ENCODE measurements at places on chromosomes 3 and 15.

GRCh38 chr3:30332196-30333021 is 274.0 kb upstream of the TGFBR2 start:
- DNase-seq = no peak

DNA sequence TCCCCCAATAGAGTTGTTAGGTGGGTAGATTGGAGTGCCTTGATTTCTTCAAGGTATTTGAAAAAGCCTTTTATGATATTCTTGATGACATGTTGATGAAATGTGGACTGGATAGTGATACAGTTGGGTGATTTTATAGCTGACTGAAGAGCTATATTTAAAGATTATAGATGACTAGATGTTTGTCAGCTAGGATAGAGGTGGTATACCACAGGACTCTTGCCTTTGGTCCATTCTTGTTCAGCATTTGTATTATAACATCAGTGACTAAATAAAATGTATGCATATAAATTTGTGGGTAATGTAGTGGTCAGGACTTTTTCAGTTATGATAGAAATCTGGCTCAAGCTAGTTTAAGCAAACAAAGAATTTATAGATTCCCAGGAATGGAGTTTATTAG is 143.9 kb downstream of the ZNF609 start:
- no peak for DNase-seq

- no peak for DNase-seq
These were observed 25.5 kb downstream of the RTP1 start for GRCh38 chr3:187222801-187223200.

- no peak for DNase-seq
These were observed 53.4 kb upstream of the CD200R1L start for GRCh38 chr3:112900113-112900512.

DNA sequence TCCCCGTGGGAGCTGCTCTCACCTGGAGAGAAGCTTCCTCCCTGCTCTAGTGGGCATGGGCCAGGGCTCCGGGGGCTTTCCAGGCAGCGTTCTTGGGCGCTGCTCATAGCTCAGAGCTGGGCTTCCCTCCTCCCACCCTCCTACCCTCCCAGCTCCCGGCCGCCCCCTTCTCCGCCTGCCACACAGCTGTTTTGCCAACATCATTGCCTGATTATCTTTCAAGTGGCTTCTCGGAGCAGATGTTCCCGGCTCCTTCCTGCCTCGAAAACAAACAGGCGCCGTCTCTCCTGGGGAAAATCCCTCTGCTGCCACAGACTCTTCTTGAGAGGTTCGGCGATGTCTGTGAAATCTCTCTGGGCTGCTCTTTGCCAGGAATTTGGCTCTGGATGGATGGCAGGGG is 195.6 kb downstream of the RPLP1 start:
- DNase-seq = no peak

DNA sequence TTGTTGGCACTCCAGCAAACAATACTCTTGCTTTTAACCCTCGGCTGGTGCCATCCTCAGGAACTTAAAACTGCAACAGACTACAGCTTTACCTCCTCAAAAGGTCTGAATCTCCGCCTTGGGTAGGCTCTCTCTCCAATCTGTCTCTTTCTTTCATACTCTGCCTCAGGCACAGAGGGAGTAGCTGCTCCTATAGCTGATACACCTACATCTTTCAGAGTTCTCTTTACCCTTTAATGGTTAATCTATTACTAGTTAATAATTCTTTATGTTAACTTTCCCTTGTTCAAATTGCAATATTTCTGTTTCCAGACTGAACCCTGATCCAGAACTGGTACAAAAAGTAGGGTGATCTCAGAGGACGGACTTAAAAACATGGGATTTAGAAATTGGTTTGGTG is 66.2 kb downstream of the MAP4 start:
- no peak for DNase-seq

DNA sequence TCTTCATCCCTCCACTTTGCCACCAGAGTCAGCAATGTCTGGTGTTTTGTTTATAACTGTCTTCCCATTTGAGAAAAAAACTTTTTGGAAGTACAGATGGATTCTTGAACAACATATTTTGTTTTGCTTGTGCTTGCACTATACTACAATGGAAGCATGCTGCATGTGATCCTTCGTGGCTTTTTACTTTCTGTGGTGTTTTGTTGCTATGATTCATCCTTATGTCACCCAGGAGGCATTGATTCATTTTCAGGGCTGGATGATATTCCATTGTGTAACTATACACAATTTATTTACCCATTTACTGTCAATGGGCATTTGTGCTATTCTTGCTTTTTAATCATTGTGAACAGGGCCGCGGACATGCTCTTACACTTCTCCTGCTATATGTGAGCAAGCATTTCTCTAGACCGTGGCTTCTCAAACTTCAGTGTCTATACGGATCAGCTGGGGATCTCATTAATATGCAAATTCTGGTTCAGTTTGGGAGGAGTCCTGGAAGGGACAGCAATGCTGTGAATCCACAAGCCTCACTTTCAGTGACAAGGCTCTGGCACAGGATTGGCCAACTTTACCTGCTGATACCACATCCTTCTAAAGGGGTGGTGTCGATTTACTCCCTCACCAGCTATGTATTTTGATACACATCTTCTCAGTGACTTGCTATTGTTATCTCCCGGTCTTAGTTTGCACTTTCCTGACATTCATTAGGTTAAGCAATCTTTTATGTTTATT is 65.9 kb downstream of the POLR2M start:
- DNase-seq = no peak

DNA sequence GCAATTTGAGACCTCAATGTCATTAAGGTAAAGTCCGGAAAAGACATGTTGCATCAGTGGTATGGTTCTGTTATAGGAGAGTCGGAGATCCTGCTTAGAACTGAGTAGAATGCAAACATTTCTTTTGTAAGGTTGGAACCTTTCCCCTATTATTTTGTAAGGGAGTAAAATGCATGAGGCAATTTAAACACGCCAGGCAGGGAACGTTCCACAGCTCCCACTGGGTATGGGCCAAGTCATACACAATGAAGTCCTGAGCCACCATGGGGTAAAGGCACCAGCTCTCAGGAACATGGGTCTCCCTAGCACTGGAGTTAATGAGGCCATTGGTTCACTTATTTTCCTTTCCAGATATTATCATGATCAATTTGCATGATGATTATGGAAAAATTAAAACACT is 116.6 kb upstream of the NR2F2 start:
- DNase-seq = no peak

GRCh38 chr3:37139567-37140052 is 34.8 kb downstream of the LRRFIP2 start:
- DNase-seq = no peak

- DNase-seq = no peak
These were observed 29.5 kb downstream of the KLHL24 start for GRCh38 chr3:183664913-183665381.

GRCh38 chr3:153103406-153103945 is 58.5 kb upstream of the RAP2B start:
- no peak for DNase-seq

DNA sequence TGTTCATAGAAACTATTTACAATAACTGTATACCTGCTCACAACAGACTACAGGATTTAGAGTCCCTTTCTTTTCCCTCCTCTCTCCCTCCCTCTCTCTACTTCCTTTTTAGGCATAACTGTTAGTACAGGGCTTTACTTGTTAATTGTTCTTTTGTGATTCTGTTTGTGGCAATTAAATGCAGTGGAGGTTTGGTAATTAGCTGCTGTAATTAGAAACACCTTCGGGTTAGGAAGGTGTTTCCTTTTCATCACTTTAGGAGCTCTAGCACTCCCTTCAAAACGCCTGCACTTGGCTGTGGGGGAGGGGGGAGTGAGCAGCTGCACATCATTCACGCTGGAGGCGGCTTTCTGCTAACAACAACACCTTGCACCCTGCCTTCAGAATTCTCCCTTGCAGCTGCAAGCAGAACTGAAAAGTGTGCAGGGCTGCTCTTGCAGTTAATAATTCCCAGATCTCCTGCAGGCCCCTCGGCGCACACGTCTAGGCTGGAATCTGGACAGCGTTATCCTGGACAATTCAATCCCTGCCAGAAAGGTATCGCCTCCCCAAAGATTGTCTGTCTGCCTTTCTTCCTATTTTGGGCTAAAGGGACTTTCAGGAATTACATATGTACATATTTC is 242.6 kb upstream of the RGMA start:
- DNase-seq = no peak

GRCh38 chr15:98369081-98369716 is 279.1 kb upstream of the IGF1R start:
- DNase-seq = no peak

- no peak for DNase-seq
These were observed 14.3 kb downstream of the RHOA start for GRCh38 chr3:49397470-49397869.

- DNase-seq = no peak
These were observed 31.3 kb upstream of the FOXP1 start for GRCh38 chr3:71614869-71615268.

DNA sequence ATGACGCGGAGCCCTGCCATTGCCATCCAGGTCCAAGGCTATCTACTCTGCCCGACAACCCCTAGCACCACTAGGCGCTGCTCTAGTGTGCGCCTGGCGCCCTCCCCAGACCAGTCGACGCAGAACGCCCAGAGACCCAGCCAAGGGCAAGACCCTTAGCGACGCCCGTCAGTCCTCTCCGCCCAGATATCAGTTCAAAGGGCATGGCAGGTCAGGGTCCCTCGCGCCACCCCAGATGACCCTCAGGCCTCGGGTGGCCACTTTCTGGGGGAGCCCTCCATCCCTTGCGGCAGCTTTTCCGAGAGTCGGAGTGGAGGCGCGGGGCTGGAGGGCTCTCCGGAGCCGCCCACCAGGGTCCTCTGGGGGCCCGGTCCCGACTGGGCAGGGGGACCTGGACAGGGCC is 371 bp upstream of the CLSTN2 start:
- DNase-seq = no peak

GRCh38 chr3:53384465-53385423 is 37.4 kb upstream of the DCP1A start:
- no peak for DNase-seq

GRCh38 chr3:101381809-101382208 is 61.4 kb upstream of the IMPG2 start:
- no peak for DNase-seq

DNA sequence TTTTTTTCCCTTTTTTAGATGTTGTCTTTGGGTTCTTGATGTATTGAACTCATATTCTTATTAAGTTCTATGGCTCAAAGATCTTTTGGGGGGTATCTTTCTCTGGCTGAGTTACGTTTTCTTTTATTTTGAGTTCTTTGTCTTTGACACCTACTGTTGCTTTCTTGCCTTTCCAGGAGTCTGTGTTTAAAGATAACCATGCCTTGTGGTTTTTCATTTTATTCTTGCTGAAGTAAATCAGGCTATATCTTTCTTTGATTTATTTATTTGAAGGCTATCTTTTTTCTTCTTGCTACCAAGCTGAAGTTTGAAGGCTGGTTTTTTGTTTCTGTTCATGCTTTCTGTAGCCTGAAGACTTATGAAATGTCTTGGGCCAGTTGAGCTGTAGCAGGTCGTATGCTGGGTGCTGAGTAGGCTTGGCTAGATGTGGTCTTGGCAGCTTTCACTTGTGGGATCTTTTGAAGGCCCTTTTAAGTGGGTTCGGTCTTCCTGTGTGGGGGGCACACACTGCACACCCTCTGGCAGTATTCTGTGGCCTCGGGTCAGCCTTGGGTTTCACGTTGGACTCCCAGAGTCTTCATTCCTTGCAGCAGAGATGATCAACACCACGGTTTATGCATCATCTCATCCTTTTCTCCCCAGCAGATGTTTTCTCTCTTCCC is 17.5 kb downstream of the SLCO3A1 start:
- DNase-seq = no peak

DNA sequence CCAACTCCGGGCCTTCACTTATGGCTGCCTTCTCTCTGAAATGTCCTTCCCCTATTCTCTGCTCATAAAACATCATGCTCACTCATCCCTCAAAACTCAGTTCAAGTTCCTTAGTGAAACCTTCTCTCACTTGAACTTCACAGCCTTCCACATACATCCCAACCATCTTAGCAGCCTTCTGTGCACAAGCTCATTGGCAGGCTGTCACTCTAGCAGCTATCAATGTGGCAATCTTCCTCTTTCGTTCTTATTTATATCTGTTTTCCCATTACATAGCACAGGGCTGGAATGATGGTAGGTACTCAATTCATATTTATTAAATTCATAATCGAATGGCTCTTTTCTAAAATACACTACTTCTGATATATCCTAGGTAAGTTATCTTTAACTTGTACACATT is 66.4 kb upstream of the MCTP2 start:
- no peak for DNase-seq

DNA sequence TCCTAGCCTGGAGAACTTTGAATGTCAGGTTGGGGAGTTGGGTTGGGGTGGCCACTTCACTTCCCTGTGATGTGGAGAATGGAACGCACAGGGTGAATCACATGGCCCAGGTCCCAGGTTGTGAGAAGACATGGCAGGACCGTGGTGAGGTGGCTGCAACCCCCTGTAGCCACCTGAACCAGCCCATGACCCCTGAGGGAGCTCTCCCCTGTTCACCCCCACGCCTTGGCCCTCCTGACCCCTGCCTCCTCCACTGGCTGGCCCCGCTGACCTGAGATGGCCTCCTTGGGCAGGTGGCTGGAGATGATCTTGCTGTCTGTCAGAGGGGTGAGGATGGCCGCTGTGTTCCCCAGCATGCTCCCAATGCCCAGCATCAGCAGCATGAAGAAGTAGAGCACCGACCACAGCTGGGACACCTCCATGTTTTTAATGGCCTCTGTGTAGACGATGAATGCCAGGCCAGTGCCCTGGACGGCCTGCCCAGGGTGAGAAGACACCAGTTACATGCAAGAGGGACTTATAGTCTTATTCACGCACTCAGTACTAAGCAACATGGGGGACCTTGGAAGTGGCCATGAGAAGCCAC is 31.0 kb downstream of the SLC6A20 start:
- no peak for DNase-seq

GRCh38 chr3:145272684-145273083 is 888.3 kb downstream of the PLOD2 start:
- no peak for DNase-seq

- no peak for DNase-seq
These were observed 325.8 kb downstream of the KCNH8 start for GRCh38 chr3:19473971-19474580.

DNA sequence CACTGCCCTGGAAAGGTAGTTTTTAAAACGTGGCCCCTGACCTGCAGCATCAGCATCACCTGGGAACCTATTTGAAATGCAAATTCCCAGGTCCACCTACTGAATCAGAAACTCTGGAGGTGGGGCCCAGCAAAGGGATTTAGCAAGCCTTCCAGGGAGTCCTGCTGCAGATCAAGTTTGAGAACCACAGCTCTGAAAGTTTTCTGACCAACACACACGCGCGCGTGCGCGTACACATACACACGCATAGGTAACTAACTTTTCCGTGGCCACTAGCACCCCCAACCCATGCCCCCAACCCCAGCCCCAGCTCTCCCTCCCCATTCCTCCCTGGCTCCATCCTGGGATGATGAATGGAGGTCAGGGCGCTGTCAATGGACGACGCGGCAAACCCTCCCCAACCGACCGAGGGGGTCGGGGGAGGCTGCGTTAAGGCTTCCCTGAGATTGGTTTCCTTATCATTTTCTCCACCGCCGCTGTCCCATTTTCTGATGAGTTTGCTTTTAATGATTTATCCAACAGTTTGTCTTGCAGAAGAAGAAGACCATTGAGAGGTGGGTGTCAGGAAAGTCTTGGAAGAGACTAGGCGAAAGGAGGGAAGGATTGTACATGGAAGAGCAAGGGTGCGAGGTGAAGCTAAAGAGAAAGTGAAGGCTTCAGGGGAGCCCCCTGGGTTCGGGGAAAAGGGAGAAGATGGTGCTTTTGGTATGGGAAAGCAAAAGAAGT is 590 bp upstream of the BOC start:
- no peak for DNase-seq

- no peak for DNase-seq
These were observed 327.3 kb upstream of the TLE3 start for GRCh38 chr15:70424937-70425411.

Measured in stimulated activated CD4-positive, alpha-beta T cell treated with anti-CD3 and anti-CD28 coated beads, Interleukin-1b, Interleukin-23, amount 100 ng/mL, for 1 hour (primary cell).